ENCODE measurements at places on chromosomes 2 and 18.

DNA sequence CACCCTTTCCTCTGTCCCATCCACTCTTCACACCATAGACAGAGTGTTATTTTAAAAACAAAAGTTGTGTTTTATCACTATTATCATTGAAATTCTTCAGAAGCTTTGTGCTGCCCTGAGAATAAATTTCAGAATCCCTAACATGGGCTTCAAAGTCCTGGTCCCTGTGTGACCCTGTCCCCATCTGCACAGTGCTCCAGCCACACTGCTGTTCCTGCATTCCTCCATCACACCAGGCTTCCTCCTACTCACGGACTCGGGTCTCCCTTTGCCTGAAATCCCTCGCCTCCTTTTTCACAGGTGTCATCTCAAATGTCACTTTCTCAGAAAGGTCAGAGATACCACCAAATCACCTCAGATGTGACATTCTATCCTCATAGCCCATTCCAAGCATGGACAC, 8.2 kb upstream of the DTNA start:
- DNase-seq: no peak

GRCh38 chr18:7301094-7301493, 70.2 kb downstream of the LRRC30 start:
- no peak for DNase-seq

GRCh38 chr2:202514732-202515131, 120.0 kb upstream of the FAM117B start:
- no peak for DNase-seq

GRCh38 chr18:56235071-56235470, 403.3 kb downstream of the TXNL1 start:
- no peak for DNase-seq

DNA sequence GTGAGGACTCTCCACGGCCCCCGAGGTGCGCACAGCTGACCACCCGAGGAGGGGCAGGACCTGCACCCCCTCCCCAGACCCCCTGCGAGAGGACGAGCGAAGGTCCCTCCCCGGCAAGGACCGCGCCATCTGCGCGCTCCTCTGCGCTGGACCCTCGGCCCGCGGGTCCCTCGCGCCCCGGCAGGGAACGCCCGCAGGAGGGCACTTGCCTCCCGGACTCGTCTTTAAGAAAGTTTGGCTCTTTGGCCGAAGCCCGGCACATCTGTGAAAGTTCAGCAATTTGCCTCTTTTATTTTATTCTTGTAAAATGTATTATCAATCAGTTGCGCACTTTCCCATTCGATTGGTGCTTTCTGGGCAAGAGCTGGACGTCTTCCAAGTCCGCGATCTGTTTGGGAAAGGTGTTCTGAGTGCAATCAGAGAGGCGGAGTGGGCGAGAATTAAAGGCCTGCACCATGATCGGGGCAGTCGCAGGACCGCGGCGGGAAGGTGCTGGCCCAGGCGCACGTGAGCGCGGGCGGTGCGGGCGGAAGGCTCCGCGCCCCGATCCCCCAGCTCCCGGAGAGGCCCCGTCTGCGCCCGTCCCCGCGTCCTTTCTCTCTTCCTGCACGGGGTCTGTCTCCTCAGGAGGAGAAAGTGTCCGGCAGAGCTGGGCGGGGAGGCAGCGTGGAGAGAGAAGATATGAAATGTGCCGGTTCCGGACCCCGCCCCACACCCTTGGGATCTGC, 1.6 kb upstream of the ALKAL2 start:
- no peak for DNase-seq

GRCh38 chr18:154151-154550, 4.2 kb upstream of the USP14 start:
- no peak for DNase-seq

- DNase-seq: no peak
Measured at GRCh38 chr2:120287183-120288015, 34.7 kb downstream of the RALB start.

DNA sequence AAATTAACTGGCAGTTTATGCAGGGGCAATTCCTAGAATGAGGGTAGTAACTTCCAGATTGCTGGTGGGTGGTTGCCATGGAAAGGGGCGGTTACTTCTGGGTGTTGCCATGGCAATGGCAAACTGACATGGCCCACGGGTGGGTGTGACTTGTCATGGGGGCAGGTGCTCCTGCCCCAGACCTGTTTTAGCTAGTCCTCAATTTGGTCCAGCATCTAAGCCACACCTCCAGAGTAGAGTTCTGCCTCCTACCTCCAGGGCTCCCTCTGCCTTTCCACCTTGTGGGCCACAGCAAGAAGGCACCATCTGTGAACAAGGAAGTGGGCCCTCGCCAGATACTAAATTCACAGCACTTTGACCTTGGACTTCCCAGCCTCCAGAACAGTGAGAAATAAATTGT, 148.7 kb downstream of the TFCP2L1 start:
- no peak for DNase-seq

DNA sequence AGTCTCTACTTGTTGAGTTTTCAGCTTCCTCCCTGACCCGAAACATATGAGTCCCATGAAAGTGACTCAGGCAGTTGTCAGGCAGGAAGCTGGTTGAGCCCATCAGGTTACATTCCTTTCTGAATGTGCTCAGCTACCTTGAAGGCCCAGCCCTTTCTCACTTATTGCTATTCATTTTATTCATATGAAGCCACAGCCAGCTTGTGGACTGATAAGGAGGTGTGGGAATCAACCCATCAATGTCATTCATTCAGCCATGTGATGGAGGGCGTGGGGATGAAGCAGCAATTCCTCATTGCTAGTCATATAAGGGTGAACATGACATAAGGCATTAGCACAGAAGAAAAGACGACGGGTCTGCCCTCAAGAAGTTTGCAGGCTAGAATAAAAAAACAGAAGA, 5.3 kb upstream of the VPS4B start:
- DNase-seq: no peak

- no peak for DNase-seq
Measured at GRCh38 chr2:8306530-8307351, 375.1 kb upstream of the ID2 start.

DNA sequence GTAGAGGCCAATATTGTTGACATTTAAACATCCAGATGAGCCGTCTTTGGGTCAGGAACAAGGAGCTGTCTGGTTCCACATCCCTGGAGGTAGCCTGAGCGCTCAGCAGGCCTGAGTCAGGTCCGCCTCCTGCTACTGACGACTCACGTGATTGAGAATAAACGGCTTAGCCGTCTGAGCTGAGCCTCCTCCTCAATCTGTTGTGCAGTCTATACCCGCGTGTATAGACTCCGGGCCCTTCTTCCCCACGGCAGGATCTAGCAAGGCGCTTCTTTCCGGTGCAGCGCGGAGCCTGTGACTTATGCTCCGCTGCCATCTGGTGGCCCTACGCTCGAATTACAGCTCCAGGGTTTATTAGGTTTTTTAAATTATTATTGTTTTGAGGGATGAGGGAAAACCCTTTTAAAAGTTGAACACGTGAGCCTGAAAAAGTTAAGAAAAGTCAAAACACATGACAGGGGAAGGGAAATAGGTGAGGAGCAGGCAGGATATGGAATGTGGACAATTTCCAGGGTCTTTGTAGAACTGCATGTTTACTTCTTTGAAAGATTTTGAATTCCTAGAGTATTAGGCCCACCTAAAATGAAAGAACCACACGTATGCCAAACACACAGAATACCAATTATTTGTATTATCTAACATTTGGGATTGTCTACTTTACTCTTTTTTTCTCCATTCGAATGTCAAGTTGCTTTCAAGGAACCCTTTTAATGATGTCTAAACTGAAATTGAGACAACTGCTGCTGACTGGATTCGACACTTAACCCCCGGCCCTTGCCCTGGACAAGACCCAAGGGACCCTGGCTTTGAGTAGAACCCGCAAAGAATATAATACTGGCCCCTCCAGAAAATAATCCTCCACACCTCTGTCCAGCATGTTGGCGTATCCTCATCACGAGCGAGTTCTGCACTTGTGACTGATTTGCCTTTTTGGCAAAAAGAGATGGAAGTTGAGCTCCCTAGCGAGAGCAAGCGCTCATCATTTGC, 112.4 kb upstream of the ZNF236 start:
- DNase-seq: peak; percentile 42

GRCh38 chr2:238874330-238875050, 26.6 kb downstream of the TWIST2 start:
- no peak for DNase-seq

- no peak for DNase-seq
Measured at GRCh38 chr18:59783138-59783537, 85.9 kb upstream of the CCBE1 start.

DNA sequence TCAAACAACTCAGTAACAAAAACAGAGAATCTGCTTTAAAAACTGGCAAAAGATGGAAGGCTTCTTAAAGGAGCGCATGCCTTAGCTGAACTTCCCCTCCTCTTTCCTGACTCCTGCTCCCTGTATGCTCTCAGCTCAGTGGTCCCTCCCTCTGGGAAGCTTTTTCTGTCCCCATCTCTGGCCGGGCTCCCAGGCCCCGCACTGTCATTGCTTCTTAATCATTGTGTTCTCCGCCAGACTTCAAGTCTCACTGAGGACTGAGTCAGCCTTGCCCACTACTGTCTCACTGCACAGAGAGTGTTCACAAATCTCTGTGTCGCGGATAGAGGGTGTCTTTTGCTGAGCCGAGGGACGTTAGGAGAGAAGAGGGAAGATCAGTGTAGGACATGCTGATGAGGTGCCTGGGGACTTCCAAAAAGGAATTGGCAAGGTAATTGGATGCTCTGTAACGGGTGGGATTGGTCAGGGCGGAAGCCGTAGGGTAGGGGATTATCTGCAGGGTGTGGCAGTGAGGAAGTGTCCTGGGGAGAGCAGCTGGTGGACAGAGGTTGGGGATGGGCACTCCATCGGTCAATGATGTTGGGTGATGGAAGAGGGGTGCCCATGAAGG, 16.2 kb downstream of the TOGARAM2 start:
- DNase-seq: no peak

DNA sequence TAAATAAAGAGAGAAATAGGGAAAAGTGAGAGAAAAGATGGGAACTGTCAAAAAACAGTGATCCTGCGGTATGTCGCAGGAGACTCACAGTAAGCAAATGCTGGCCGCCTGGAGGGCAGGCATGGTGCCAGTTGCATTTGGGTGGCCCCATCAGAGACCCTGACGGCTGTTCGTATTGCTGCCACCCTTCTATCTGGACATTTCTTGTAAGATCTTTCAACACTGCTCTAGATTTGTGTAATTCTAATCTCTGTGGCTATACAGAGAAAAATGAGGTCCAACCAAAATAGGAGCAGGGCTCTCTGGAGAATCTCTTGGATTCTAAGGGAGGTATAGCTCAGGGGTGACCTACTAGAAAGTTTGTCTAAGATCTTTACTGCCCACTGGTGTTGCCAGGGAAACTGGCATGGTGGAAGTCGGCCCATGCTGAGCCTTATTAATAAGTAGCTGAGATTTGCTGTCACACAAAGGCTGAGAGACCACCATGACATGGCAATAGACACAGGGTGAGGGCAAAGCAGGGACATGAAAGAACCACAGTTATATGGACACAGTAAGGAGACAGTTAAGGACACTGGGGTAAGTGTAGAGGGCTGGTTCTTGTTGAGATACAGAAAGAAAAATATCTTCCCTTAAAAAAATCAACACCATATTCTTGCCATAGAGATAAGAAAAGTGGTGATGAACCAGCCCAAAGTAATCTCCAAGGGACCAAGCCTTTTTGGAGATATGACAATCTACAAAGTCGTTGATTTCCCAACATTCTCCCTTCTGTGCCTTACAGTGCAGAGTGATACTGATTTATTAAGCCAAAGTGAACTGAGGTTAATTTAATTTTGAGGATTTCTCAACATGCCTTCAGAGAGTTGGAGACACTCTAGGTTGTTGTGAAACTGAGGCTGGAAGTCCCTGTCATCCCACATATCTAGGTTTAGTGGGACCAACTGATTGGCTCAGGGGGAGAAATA, 26.4 kb upstream of the FZD7 start:
- no peak for DNase-seq

- no peak for DNase-seq
Measured at GRCh38 chr2:33696234-33696633, 97.1 kb upstream of the FAM98A start.

- DNase-seq: no peak
Measured at GRCh38 chr2:104897515-104898184, 43.7 kb downstream of the POU3F3 start.

GRCh38 chr18:67919316-67919715, 402.8 kb upstream of the DSEL start:
- DNase-seq: no peak

GRCh38 chr2:226378753-226379705, 420.6 kb downstream of the IRS1 start:
- peak; percentile 27 for DNase-seq

GRCh38 chr2:233140077-233140585, 80.0 kb downstream of the INPP5D start:
- DNase-seq: no peak

- no peak for DNase-seq
Measured at GRCh38 chr2:9781252-9781651, 62.0 kb upstream of the TAF1B start.

DNA sequence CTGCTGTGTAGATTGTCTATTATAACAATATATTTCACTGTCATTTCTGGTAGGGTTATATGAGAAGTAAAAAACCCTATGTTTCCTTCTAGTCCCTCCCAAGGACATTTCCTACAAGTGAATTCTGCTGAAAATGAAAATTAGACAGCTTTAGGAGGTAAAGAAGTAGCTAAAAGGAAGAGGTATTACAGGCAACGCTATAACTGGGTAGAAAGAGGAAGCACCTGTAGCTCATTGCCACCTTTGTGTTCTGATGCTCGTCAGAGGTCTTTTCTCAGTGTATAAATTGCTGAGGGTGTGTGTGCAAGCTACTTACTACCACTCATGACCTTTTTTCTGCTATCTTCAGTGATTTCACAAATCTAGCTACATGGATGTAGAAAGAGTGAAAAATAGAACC, 1.4 kb downstream of the DNAJC10 start:
- peak; percentile 2 for DNase-seq

GRCh38 chr18:31204166-31204565, 41.5 kb upstream of the DSC1 start:
- no peak for DNase-seq

DNA sequence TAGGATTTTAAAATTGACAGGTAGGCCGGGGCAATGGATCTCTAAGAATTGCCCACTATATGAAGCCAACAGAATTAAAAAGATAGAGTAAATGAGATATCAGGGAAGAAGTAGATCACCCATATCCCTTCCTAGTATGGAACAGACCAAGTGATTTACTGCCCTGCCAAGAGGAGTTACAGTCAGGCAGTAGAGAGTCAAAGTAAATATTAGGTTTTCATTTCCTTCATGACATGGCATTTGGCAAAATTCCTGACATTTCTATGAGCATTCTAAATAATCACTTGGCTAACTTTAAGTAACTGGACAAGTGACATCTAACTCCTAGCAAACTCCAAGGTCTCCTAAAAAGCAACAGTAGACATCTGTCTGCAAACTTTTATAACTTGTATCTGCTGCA, 33.5 kb downstream of the GALNT5 start:
- no peak for DNase-seq
